NCI-H1417 (cell line): ENCODE measurements at places on chromosomes 13 and 19.
A peak's percentile ranks its signal among the peaks of the same experiment; 100 is the strongest.

- no peak for DNase-seq
Observed at GRCh38 chr13:36089130-36089647, 42.0 kb downstream of the DCLK1 start.

- no peak for DNase-seq
Observed at GRCh38 chr19:58546019-58546530, 2.2 kb downstream of the TRIM28 start.

- DNase-seq = peak; percentile 54
Observed at GRCh38 chr13:31797154-31797775, 57.9 kb downstream of the RXFP2 start.

DNA sequence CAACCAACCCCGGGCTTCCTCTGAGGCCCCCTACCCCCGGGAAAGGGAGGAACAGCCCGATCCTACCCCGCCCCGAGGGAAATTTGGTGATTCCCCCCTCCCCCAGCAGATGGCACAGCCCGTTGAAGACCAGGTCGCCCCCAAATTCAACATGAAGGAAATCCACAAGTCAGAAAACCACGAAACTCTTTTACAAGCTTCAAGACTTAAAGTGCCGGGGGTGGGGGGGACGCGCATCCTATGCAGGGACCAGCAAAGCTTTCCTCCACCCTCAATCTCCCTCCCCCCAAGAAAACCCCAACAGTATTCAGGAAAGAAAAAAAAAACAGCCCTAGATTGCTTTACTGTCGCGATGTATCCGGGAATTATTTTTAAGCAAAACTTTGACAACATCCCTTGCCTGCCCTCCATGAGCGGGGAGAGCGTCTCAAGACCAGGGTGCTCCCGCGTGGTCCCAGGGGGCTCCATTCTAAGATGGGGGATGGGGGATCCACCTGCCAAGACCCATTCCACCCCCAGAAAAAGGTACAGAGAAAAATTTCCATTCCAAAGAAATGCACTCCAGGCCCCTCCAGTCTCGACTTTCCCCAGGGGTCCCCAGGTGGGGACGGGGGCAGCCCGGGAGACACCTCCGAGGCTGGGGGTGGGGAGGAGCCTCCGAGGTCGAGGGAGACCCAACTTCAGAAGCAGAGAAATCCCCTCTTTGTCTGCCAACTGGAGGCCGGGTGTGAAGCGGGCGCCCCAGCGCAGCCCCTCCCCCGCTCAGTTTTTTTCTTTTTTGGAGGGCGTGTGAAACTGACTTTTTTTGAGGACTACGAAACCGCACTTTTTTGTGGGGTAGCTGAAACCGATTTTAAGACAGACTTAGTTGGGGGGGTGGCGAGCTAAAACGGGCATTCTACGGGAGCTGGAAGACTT, 1.5 kb downstream of the TCF3 start:
- DNase-seq = no peak

DNA sequence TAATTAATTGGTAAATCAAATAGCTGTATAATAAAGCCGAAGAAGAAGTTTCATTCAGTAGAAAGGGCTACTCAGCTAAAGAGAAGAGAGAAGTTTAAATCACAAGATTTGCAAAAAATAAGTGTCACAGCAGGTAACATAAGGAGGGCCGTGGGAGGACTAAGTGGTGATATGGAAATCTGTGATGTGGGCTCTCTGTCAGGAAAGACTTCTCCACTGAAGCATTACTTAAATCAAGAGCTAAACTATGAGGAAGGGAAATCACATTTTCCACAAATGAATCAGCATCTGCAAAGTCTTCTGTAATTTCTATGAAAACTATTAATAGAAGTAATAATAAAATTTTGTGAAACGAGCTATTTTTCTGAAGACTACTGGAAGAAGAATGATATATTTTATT, 153.8 kb downstream of the PCDH9 start:
- DNase-seq = no peak

DNA sequence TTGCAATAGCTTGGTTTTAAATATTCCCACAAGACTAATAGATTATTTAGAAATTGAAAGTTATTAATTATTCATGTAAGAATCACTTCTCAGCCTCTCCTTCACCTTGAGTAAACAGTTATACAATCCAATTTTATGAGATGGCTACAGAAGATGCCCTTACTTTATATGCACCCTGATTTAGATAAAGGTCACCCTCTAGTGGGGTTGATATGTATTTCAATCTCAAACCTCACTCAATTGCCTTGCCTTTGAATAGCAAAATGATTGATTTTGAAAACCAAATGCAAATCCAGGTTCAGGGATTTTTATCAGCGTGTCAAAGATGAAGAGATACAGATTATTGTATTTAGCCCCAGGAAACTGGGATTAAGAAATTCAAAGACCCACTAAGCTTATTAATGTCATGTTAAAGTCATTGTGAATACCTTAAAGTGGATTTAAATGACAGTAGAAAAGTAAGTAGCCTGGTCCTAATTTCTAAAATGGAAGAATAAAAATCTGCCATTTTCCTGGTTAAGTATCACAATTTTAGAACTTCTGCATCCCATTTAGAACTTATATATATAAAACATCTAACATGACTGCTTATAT, 305.1 kb downstream of the ITGBL1 start:
- peak; percentile 50 for DNase-seq

- DNase-seq = no peak
Observed at GRCh38 chr19:14375055-14375581, 6.1 kb upstream of the ADGRE5 start.

- DNase-seq = no peak
Observed at GRCh38 chr13:34017231-34017630, 199.3 kb downstream of the RFC3 start.

DNA sequence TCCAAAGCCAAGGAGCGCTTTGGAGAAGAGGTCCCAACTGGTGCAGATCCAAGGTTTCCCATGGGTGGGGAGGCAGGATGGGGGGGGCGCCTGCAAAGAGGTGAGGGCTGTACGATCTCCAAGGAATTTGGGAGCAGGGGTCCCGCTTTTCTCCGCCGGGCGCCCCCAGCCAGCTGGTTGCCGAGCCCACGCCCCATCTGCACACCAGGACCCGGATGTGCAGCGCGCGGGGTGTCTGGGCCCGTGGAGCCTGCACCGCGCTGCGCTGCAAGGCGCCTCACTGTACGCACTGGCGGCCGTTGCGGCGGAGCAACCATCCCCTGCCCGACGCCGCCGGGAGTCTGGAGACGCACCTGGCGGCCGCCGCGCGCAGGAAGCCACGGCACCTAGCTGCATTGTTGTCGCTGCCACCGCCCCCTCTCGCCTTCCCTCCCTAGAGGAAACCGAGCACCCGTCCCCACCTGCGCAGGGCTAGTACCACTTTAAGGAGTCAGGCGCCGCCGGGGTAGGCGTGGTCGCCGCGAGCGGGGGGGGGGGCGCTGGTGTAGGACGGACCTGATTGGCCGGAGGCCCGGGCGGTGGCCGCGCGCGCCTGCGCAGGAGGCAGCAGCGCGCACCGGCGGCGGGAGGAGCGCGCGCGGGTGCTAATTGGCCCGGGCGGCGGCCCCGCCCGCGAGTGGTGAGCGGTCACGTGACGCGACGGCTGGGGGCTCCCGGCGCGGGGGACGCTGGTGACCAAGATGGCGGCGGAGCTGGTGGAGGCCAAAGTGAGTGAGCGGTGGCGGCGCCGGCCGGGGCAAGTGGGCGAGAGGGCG, at the start of gene PIAS4:
PIAS4 (plus strand) TSS at position 716 of the 815 bp plus-strand sequence; CDS start at position 741, 25 bp downstream.
- peak; percentile 99 for DNase-seq

DNA sequence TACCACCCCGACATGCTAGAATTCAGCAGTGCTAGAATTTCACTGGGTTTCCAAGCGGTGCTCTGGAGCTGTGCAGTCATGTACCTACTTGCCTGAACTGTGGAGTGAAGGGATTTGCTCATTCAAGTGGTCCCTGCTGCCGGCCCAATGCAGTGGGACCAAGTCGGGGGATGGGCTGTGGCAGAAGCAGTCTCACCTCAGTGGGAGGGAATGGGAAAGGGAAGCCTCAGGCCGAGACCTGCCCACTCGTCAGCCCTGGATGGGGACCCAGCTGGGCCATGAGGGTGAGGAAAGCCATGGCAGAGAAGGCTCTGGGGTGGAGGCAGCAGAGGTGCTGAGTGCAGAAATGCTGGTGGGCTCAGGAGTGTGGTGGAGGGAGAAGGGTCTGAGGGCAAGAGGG, 14.9 kb downstream of the KLHL26 start:
- no peak for DNase-seq

GRCh38 chr19:6821639-6822310, 49.3 kb downstream of the VAV1 start:
- no peak for DNase-seq

DNA sequence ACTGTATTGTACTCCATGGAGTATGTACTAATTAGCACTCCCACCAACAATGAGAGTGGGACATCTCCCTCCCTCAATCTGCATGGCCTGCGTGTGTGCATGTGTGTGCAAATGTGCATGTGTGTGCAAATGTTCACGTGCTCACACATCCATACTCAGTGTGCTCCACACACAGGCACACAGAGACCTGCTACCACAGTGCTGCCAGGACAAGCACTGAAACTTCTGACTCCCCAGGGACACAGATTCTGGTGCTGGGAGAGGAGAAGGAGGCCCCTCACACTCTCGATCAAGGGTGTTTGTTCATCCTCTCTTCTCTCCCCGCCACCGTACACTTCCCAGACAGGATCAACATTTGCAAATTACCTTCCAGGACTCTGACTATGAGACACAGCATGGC, 37.8 kb upstream of the ZNF507 start:
- DNase-seq = no peak

DNA sequence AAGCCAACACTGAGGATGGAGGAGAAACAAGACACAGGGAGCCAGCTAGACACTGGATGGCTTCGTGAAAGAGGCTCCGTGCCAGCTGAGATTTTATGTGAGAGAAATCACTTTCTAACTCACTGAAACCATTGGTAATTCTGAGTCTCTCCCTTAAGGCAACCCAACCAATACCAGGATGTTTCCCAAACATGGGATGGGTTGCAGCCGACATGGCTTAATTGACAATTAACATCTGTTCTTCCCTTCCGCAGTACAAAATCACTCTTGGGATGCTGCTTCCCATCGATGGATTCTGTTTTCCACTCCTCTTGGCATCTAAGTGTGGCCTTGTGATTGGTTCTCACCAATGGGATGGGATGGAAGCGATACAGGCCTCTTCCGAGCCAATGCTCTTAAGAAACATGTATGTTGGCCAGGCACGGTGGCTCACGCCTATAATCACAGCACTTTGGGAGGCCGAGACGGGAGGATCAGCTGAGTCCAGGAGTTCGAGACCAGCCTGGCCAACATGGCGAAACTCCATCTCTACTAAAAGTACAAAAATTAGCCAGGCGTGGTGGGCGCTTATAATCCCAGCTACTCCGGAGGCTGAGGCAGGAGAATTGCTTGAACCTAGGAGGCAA, 2.3 kb upstream of the ZNF787 start:
- no peak for DNase-seq

DNA sequence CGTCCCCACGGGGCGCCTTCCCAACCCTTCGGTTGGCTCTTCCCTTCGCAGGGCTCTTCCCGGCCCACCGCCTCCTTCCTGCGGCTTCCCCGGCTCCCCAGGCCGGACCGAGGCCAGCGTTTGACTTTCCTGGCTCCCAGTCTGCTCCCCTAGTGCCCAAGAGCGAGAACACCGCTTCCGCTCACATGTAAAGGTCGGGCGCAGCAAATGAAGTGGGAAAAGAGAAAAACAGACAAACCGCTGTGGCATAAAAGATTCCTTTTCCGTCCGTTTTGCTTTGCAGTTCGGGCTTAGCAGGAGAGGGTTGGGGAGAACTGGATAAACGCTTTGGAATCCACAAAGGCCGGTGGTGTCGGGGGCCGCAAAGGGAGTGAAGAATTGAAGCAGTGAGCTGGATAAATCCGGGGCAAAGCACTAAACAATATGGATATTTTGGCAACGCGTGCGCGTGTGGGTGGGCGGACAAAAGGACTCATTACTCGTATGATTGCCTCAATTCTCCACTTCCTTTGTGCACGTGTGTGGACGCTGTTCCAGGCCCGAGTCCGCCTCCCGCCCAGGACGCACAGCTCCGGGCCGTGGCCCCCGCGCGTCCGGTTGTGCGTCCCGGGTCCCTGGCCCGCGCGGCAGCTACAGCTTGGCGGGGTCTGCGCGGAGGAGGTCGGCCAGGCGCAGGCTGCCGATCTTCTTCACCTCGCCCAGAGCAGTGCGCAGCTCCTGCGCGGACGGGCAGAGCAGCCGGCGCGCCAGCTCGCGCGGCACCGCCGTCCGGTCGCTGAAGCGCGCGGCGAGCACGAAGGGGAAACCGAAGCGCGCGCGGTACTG, 8.6 kb upstream of the CDX2 start:
- no peak for DNase-seq

DNA sequence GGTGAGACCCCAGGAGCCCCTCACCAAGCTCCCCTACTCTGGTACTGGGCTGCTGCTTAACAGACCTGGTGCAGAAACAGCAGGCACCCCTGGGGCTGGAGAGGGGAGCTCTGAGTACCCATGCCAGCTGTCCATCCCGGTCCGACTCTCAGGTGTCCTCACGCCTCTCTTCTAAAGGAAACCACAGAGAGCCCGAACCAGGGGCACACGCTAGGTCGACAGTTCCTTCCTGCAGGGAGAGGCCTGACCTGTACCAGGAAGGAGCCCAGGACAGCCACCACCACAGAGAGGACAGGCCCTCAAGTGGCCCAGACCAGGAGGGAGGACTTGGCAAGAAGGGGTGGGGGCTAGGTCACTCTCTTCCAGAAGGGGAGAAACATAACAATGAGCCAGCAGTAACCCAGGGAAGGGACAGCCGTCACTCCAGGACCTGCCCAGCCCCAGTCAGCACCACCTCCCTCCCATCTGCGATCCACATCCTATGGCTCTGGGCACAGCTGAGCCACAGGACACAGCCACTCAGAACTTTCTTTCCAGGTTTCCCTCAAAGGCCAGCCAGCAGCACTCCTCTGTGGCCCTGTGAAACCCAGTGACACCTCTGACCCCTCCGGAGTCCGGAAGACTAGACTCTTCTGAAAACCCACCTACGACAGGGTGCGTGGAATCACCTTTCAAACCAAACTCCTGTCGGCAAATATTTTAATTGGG, 13.0 kb upstream of the SLC35E1 start:
- no peak for DNase-seq

GRCh38 chr19:39405958-39406655, 540 bp upstream of the ZFP36 start:
- no peak for DNase-seq

DNA sequence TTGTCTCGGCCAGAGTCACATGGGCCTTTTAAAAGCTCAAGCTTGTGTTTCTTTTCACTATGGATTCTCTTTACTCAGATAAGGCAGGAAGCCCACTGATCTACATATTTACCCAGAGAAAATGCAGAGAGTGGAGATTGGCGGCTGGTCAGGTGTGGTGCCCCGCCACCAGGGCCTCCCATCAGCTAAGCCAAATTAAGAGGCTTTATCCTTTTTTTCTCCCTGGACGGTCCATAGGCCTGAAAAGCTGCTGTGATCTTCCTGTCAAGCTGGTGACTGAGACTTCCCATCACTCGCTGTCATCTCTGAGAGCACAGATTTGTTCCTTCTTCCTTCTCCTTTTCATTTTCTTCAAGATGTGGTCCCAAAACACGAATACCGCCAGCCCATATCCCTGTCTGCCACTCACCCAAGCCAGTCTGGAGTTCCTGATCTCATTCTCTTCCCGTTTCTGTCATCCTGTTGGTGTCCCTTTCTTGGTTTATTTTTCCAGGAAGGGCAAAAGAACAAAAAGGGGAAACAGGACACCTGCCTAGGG, 1.9 kb downstream of the SAFB start:
- no peak for DNase-seq

GRCh38 chr13:53782488-53782961, 753.9 kb downstream of the OLFM4 start:
- peak; percentile 83 for DNase-seq

- no peak for DNase-seq
Observed at GRCh38 chr13:51589793-51590192, 5.5 kb downstream of the WDFY2 start.

- peak; percentile 28 for DNase-seq
Observed at GRCh38 chr13:91308299-91308698, 39.2 kb upstream of the MIR17HG start.
